Activated T-cell treated with anti-CD3 and anti-CD28 coated beads, Interleukin-2, amount 50 U/mL, for 48 hours (primary cell): ENCODE measurements at places on chromosomes 3 and 15.

GRCh38 chr3:182045736-182046135, 334.0 kb downstream of the SOX2 start:
- no peak for DNase-seq

DNA sequence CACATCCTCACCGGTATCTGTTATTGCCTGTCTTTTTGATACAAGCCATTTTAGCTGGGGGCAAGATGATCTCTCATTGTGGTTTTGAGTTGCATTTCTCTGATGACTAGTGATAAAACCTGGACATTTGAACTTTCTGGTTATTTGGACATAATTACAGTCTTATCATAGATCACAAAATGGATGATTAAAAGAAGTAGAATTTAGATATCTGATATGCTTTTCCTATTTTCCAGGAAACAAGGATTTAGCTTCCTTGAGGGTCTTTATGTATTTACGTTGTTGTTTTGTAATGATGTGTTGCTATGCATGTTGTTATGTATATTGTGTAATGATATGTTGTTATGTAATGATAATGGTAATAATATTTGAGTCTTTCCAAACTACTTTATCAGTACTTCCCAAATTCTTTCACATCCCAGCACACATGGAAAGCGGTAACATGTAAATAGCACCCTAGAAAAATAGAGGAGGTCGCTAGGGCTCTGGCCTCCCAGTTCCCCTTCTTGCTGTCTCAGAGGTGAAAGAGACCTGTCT, 53.8 kb downstream of the GJD2 start:
- no peak for DNase-seq

DNA sequence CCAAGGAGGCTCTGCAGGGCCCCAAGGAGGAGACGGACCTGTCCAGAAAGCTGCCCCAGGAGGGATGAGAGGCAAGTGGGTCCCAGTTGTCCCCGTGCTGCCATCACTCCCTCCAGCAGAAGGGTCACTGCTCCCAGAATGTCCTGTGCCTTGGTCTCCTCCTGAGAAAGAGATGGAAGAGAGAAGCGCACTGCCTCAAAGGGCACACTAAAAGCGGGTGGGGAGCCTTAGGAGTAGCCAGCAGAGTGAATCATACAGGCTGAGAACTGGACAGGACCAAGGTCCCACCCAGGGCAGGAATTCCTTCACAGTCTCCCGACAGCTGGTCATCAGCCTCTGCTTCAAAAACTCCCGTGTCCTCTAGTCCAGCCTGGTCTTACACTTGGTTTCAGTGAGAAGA, 4.6 kb downstream of the THPO start:
- no peak for DNase-seq

GRCh38 chr3:44554626-44555592, at the start of gene ZKSCAN7:
TSS of gene ZKSCAN7 (plus strand) at chr3:44555193. CDS start at chr3:44557048, 1,855 bp downstream.
- DNase-seq = peak; percentile 74

DNA sequence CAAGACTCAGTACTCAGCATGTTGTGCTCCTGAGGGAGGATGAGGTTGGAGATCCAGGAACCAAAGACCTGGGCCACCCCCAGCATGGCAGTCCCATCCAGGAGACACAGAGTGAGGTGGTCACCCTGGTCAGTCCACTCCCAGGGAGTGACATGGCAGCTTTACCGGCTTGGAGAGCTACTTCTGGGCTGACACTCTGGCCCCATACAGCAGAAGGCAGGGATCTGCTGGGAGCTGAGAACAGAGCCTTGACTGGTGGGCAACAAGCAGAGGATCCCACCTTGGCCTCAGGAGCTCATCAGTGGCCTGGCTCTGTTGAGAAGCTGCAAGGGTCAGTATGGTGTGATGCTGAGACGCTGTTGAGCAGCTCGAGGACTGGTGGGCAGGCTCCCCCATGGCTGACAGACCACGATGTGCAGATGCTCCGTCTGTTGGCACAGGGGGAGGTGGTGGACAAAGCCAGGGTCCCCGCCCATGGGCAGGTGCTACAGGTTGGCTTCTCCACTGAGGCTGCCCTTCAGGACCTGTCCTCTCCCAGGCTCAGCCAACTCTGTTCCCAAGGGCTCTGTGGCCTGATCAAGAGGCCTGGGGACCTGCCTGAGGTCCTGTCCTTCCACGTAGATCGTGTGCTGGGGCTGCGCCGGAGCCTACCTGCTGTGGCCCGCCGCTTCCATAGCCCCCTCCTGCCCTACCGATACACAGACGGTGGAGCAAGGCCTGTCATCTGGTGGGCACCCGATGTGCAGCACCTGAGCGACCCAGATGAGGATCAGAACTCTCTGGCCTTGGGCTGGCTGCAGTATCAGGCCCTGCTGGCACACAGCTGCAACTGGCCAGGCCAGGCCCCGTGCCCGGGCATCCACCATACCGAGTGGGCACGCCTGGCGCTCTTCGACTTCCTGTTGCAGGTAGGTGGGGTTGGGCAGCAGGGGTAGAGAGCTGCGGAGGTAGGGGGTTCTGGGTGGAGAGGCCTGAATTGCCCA, 53.8 kb downstream of the GASK1A start:
- no peak for DNase-seq

- no peak for DNase-seq
Observed at GRCh38 chr15:62209322-62209721, 44.2 kb upstream of the C2CD4B start.

GRCh38 chr3:48018841-48019240, 2.6 kb upstream of the MAP4 start:
- no peak for DNase-seq

GRCh38 chr3:15638193-15638890, 36.8 kb downstream of the BTD start:
- DNase-seq = no peak

GRCh38 chr15:92733090-92733933, 77.7 kb upstream of the FAM174B start:
- no peak for DNase-seq

- peak; percentile 81 for DNase-seq
Observed at GRCh38 chr3:71064291-71064955, 519.1 kb downstream of the FOXP1 start.

DNA sequence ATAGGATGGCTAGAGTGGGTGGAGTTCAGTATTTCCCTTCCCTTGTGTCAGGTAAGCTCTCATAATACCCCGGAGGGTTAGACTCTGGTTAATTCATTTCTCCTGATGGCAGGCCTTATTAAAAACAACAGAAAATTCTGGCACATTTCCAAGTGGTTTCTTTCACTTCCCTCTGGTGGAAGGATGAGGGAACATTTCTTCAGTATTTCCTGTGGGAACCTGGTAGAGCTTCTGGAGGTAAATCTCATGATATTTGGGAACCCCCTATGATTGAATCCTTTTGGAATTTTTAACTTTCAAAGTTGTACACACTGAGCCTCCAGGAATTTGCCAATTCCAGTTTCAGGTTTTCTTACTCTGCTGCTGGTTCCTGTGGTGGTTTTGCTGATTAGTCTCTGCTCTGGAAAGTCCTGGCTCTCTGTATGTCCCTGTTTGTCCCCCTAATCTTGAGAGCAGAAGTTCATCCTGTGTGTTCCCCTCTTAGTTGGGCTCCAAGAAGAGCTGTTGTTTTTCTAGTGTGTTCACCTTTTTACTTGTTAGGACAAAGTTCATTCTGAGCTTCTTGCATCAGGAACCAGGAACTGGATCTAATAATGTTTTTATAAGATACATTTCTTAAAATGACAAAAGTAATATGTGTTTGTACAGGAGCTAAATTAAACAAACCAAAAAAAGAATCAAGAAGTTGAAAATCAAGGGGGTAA, 12.1 kb downstream of the CHRNA7 start:
- DNase-seq = no peak

DNA sequence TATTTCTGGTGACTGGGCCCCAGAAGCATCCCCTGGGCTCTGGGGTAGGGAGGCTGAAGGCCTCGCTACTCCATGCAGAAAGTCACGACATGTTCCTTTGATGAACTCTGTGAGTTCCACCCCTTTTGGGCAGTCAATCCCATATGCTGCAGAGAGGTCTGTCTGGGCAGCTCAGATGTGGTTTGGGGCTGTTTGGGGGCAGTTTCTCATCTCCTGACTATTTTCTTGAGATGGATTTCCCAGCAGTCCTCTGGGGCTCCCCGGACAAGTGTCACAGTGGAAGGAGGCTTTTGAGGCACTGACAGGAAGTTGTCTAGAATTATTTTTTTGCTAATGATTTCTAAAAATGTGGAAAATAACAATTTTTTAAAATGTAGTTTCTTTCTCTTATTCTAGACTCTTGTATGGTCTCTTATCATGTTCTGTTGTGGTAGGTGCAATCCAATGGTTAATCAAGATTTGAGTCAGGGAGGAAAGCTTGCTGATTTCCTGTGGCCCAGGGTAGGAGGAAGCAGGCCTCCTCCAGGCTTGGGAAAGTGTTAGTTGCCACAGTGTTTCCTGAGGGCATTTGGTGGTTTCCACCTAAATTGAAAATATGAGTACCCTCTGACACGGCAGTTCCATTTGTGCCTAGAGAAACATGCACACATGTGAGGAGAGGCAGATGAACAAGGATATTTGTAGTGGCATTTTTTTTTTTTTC, 19.9 kb upstream of the TATDN2 start:
- peak; percentile 67 for DNase-seq

GRCh38 chr15:27871078-27871901, 227.8 kb downstream of the OCA2 start:
- DNase-seq = no peak

DNA sequence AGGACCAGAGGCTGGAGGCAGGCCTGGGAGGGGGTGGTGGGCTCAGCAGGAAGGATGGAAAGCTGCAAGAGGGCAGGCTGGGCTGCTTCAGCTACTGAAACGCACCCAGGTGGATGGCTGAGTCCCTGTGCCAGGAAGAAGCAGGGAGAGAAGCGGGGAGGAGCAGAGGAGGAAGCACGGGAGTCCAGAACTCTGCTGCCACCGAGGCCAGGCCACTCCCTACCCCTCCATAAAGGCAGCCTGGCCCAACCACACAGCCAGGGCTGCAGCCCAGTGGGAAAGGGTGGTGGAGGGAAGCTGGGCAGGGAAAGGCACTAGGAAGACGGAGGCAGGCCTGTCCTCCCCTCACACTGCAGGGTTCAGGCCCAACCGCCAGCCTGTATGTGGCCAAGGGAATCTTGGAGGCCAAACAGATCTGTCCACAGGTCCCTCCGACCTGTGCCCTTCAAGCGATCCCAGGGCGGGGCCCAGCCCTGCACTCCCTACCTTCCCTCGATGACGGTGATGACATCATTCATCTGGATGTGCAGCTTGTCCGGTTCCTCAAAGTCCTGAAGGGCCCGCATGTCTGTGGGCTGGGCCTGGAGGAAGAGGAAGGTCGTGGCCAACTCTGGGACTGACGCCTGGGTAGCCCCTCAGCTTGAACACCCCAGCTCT, 30.5 kb downstream of the TNK2 start:
- DNase-seq = no peak
